ENCODE measurements at places on chromosomes 2 and 18. TPM values are rescaled to one million over a fixed set of nuclear protein-coding genes. Genes with fewer than 3 reads are reported as not detected.

The KCNS3 gene
- total RNA-seq: 18.2 TPM

The KIF5C gene
- 1.4 TPM for total RNA-seq

- no peak for DNase-seq
- H3K36me3 ChIP-seq: no peaks in the 10 kb centered on the region
- no peak overlapping the region for H3K27ac ChIP-seq
These were observed 507.9 kb downstream of the TXNL1 start for GRCh38 chr18:56130481-56130880.

- H3K4me3 ChIP-seq: no peak overlapping the region
- no peak for DNase-seq
- H3K4me1 ChIP-seq: peaks cover 2% of the 10 kb centered on the region
- no peaks in the 10 kb centered on the region for H3K36me3 ChIP-seq
These were observed 79.1 kb downstream of the TWIST2 start for GRCh38 chr2:238926761-238927611.

DNA sequence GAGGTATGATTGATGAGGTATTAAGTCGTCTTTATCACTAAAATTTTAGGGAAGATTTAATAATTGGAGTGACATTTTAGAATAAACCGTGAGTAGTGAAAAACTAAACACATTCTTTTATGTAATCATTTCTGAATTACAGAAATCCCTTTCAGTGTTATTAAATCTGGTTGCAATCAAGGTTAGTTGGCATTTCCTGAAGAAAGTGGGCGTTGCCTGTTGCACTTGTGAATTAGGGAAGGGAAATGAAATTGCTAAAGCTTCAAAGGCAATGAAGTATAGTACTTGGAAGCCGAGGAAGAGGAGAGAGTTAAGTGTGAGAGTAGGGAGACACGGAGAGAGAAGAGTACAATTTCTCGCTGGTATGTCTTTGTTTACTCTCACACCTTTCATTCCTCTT lies 274.5 kb downstream of the SLC8A1 start:
- no peak overlapping the region for H3K27ac ChIP-seq
- no peaks in the 10 kb centered on the region for H3K27me3 ChIP-seq
- DNase-seq: no peak
- no peaks in the 10 kb centered on the region for H3K36me3 ChIP-seq

DNA sequence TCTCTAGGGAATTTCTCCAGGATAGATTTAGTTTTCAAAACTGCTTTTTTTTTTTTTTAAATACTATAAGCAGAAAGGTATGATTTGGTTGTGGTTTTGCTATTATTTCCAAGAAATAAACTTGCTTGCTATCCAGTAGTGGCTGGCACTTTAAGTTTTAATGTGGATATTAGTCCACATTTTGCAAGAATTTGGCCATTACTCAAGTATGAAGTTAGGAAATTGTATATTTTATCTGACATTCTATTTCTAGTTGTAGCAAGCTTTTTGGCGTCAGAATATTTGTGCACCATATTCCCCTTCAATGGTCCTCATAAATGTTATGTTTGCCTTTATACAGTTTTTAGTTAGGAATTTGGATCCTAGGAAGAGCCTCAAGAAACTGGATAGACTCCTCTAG lies 226.3 kb downstream of the ZNF521 start:
- DNase-seq: no peak
- no peaks in the 10 kb centered on the region for H3K4me1 ChIP-seq
- no peaks in the 10 kb centered on the region for H3K27me3 ChIP-seq
- no peak overlapping the region for H3K27ac ChIP-seq
- H3K4me3 ChIP-seq: no peak overlapping the region
- H3K36me3 ChIP-seq: no peaks in the 10 kb centered on the region

DNA sequence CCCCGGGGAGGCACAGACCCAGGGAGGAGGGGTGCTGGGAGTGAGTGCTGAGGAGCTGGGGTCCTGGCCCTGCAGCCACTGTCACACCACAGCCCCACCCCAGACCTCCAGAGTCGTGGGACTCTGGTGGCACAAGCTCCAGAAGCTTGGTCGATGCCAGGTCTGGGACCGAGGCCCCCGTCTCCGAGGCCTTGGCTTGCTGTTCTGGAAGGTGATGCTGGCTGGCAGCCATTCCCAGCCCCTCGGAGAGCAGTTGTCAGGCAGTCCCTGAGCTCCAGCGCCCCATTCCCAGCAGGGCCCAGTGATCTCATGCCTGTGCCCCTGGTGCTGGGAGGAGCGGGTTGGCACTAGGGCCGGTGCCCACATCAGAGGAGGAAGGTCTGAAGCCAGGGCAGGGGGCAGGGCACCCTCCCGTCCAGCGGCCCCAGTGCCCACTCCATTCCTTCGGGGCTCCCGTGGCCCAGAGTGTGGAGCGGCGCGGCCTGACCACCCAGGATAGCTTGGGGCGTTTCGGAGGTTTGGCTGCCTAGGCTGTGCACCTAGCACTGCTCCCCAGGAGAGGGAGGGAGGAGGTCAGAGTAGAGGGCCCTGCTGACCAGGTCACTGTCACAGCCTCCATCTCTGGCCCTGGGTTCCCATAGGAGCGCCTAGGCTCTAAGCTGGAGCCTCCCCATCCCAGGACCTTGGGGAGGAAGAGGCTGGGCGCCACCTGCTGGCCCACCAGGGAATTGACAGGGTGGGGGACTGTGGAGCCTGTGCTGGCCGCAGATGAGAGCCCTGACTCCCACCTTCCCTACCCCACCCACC lies 16.8 kb upstream of the ALPI start:
- H3K27me3 ChIP-seq: no peaks in the 10 kb centered on the region
- DNase-seq: no peak
- H3K36me3 ChIP-seq: no peaks in the 10 kb centered on the region
- no peaks in the 10 kb centered on the region for H3K4me1 ChIP-seq

- H3K27me3 ChIP-seq: no peaks in the 10 kb centered on the region
- no peaks in the 10 kb centered on the region for H3K4me1 ChIP-seq
- H3K27ac ChIP-seq: no peak overlapping the region
- DNase-seq: no peak
- no peak overlapping the region for H3K4me3 ChIP-seq
- peaks cover 5% of the 10 kb centered on the region for H3K36me3 ChIP-seq
These were observed 94.2 kb downstream of the DOK6 start for GRCh38 chr18:69494841-69495240.

Measured in lung (tissue), 17 donors.